ENCODE measurements at places on chromosomes 12 and 14. TPM values are rescaled to one million over a fixed set of nuclear protein-coding genes. Genes with fewer than 3 reads are reported as not detected.

RHEBL1 gene
- 0.31 TPM for polyA plus RNA-seq

PDE3A gene
- polyA plus RNA-seq: not detected

ITGB7 gene
- 2.4 TPM for polyA plus RNA-seq

DNA sequence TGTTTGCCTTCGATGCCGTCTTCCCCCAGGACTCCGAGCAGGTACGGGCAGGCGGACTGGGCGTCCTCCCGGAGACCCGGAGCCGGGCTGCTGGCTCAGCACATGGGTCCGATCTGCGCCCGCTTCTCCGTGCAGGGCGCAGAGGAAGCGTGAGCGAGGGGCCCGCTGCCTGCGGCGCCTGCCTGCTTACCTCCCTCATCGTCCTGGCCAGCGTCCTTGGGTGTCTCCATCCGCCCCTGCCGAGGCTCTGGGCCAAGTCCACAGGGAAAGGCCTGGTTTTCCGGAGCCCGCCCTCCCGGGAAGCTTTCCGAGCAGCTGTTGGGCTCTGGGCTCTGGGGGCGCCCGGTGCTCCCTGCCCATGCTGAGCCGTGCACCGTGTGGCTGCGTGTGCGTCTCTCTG, 33.5 kb downstream of the KIF26A start:
- H3K36me3 ChIP-seq: no peaks in the 10 kb centered on the region
- no peak for DNase-seq
- H3K27me3 ChIP-seq: peaks cover 9% of the 10 kb centered on the region
- no peak overlapping the region for H3K4me3 ChIP-seq
- H3K27ac ChIP-seq: no peak overlapping the region

GRCh38 chr14:50941151-50941550, 3.1 kb downstream of the PYGL start:
- peaks cover 13% of the 10 kb centered on the region for H3K36me3 ChIP-seq
- no peaks in the 10 kb centered on the region for H3K27me3 ChIP-seq
- no peak for DNase-seq

DNA sequence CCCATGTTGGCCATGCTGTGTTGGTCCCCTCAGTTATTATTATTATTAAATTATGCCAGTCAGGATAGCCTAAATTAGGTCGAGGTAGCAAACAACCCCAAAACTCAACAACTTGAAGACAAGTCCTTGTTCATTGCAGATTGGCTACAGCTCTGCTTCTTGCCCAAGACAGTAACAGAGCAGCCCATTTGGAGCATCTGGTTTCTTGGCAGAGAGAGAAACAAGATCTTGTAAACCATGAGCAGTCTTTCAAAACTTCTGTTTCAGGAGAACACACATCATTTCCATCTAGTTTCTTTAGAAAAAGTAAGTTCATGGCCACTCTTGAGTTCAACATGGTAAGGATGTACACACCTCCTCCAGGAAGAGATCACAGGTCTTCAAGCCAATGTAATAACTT, 52.3 kb downstream of the E2F7 start:
- DNase-seq: no peak
- H3K4me3 ChIP-seq: no peak overlapping the region
- no peak overlapping the region for H3K27ac ChIP-seq
- H3K36me3 ChIP-seq: no peaks in the 10 kb centered on the region
- no peaks in the 10 kb centered on the region for H3K4me1 ChIP-seq
- no peaks in the 10 kb centered on the region for H3K27me3 ChIP-seq

All from keratinocyte (primary cell).